COR-L47 (cell line): ENCODE measurements at places on chromosomes 3 and 15.

DNA sequence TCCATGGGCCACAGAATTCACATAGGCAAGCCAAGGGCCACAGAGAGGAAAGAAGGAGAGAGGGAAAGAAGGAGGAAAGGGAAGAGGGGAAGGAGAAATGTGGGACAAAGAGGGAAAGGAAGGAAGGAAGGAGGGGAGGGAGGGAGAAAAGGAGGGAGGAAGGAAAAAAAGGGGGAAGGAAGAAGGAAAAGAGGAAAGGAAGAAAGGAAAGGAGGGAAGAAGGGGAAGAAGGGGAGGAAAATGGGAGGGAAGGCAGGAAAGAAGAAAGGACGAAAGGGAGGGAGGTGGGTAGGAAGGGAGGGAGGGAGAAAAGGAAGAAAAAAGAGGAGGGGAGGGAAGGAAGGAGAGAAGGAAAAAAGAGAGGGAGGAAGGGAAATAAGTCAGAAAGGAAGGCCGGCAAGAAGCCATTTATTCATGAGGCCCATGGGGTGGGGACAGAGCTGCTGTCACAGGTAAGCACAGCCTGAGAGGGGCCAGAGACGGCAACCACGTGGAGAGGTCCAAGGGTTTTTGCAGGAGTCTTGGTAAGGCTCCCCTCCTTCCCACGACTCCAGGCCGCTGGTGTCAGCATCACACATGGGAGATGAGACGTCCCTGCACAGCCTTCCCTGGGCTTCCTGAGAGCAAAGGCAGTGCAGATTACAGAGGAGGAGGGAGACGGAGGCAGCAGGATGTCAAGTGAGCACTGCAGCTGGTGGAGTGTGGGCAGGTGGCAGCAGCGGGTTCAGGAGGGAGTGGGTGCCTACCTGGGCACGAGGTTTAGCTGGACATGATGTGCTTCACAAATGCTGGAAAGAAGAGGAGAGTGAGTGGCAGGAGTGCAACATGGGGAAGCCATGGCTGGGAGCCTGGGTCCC, 5.5 kb downstream of the MYL3 start:
- no peak for DNase-seq

DNA sequence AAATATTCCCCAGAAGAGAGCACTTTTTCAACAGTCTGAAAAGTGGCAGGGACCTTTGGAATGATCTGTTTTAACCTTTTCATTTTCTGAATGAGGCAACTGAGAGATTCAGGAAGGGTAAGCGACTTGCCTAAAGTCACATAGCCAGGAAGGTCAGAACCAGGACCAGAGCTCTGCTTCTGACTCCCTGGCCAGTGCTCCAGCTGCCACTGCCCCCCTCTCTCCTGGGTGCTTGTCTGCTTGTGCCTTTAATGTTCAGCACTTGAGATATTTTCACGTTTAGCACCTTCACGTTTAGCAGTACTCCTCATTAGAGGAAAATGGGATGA, 68.3 kb downstream of the SMAD3 start:
- DNase-seq, result no peak

- no peak for DNase-seq
Observed at GRCh38 chr15:81843226-81843625, 202.6 kb downstream of the MEX3B start.

DNA sequence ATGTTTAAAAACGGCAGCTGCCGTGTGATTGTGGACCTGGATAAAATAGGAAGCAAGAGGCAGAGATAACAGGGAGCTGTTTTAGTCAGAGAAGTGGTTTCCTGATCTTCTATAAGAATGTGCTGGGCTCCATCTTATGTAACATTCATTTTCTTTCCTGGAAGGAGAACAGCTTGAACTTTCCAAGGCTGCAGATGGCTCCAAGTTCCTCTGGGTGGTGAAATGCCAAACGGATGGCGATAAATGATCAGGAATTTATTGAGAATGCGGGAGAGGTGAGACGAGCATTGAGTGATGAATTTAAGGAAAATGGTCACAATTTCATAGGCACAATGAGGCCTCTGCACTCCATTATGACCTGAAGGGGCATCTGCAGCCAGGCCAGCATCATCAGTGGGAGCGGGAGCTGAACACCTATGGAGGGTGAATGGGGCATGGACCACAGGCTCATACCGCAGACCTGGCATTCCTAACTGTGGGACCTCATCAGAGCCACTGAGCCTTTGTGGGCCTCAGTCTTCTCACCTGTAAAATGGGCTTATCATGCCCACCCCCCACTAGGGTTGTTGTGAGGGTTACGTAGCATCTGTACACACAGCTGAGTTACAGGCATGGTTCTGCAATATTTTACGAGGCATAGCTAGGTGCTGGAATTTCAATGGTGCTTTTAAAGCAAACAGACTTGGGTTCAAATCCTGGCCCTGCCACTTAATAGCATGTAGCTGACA, 17.1 kb downstream of the MGLL start:
- DNase-seq, result no peak

DNA sequence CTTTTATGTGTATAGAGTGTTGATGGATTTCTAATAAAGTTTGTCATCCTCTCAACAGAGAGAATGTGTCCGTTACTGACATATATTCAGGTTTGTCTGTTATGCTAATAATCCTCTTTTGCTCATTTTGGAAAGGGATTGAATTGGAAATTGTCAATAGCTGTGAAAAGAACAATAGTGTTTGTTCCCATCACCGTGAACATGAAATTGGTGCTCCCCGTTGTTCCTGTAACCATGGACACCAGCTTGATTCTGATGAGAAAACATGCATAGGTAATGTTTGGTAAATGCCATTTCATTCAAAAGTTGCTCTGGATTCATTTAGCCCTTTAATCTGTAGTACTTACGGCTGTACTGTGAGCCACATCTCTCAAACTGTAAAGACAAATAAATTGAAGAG, 707.0 kb upstream of the GOLIM4 start:
- peak; percentile 64 for DNase-seq

DNA sequence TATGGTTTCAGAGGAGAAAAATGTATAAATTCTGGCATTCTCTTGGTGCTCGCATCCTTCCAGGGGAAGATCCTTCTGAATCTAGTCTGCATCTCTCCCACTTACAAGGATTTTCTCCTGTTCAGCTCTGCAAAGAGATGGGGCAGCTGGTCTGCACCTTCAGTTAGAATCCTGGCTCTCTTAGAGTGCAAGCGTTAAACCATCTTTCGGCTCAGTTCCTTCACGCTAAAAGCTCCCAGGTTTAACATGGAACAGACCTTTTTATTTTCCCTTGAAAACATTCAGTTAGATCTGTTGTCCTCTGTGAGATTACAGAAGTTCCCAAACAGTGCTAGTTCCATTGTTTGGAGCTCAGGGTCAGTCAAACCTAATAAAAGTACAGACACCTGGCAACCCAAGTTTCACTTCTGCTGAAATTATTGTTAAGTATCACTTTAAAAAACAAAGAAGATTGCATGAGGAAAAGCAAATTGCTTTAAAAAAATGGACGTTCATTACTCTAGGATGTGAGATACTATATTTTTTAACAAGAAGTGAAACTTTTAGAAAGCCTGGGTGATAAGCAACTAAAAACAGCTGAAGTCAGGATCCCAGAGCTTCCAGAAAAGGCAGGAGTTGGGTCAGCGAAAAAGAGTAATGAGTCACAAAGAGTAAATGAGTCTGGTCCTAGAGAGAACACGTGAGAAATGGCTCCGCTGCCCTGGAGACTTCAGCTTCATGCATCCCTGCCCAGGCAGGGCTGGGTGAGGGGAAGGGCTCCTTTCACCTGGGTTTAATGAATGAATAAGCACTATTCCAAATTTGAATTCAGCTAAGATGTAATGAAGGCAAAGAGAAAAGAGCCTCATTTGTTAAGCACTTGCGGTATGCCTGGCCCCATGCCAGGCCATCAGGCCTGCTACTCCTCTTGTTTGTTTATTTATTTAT, 63.3 kb downstream of the ABTB1 start:
- no peak for DNase-seq

DNA sequence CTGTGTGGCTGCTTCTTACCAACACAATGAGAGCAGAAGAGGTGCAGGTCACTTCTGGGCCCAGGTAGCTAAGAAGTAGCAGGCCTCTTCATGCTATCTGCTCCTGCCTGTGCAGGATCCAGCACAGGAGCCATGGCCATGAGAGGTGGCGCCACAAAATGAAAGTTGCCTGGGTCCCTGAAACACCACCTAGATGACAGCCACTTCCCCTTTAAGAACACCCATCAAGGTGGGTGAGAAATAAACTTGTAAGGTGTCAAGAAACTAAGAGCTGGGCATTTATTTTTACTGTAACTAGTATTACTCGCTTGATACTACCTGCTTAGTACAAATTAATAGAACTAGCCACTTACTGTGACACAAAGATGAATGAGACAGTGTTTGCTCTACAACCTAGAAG, 484.6 kb upstream of the TBL1XR1 start:
- no peak for DNase-seq

GRCh38 chr3:78614486-78614885, 1153.3 kb downstream of the ROBO1 start:
- no peak for DNase-seq

DNA sequence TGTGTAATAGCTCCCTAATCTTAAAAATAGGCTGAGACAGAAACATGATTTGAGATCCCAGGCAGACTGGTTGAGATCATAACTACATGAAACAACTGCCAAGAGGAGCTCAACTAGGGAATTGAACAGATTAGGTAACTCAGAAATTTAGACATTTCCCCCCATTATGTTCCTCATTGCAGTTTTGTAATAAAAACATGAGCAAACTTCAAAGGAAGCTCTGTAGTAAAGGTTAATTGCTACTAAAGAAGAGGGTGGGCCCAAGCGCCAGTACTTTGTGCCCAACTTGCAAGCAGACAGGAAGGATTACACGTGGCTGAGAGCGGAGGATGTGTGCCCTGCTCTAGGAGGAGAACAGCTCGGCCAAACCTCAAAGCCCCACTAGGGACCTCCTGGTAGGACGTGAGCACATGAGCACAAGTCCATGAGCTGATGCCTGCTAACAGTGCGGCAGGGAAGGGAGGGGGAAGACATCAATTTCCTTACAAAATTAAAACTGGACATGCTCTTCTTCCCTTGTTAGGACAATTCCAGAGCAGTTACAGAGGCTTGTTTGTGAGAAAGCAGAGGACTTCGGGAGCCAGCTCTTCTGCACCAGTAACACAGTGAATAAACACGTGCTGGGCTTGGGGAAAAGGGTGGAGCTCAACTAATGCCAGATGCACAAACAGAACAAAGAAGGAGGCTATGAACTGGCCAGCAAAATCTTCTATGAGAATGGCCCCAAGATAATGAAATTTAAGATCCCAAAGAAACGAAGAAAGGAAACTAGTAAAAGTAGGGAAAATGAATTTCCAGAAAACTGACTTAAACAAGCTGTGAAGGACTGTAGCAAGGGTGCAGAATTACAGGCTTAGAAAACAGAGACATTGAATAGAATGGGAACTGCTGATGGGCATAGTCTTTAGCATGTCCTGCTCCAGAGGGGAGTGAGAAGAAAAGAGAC, 275.5 kb downstream of the MECOM start:
- no peak for DNase-seq

DNA sequence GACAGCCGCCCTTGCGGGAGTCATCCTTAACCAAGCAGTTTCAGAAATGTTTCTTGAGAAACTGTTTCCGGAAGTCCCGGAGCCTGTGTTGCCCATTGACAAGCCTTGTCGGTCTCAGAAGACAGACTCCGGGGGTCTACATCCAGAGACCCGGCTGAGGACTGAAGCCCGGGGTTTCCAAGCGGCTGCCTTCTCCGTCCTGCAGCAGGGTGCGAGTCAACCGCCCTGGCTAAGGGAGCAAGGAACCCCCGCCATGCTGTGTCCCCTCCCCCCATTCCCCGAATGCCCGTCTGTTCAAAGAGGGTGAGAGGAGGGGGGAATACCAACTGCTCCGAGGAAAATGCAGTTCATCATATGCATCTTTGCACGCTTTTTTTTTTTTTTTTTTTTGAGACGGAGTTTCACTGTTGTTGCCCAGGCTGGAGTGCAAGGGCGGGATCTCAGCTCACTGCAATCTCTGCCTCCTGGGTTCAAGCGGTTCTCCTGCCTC, 61.6 kb downstream of the ATP1B3 start:
- DNase-seq, result no peak

- DNase-seq, result no peak
Observed at GRCh38 chr3:12451481-12451880, 32.8 kb upstream of the TSEN2 start.
